T-helper 22 cell (primary cell): ENCODE measurements at places on chromosomes 13 and 19.
A peak's percentile ranks its signal among the peaks of the same experiment; 100 is the strongest.

DNA sequence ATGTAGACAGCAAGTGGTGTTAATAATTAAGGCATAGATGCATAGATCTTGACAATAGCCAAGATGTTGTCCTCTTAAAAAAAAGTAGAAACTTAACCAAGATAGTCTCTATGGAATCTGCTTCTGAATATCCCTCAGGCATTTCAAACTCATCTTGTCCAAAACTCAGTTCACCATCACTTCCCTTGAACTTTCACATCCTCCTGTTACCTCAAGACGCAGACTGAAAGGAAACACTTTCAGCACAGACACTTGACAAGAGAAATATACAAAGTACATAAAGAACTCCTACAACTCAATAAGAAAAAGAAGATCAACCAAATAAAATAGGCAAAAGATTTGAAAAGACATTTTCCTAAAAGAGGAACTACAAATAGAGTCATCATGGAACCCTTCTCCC is 451.1 kb downstream of the FOXO1 start:
- no peak for DNase-seq

DNA sequence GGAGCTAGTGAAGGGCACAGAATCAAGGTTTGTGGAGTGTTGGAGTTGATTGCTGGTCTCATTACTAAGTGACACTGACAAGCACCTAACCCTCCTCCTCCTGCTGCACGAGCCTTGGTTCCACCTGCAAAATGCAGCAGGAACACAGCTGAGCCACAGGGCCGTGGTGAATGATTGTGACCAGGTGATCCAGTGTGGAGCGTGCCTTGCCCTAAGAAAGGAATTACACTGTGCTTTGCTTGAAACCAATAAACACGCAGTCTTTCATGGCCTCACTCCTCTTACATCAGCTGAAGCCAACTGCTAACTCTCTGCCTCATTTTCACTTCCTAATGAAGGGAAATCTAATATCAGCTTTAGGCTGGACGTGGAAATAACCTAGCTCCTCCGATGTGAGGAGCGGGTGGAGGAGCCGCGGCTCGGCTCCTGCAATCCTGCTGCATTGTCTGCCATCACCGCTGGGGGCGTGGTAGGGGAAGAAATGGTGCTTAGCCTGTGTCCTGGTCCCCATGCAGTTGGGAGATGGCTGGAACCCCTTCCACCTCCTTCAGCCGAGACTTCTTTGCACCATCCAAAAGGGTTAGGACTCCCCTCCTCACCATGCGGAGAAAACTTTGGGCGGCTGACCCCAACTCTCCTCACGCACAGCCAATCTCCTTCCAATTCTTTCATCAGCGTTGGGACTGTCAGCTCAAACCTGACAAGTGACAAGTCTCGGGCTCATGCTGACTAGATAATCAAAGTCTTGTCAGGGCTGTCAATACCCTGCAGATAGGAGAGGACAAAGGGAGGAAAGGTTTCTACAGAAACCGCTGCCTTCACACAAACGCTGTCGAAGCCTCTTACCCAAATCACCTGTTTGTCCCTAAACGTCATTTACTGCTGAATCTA is 427.9 kb downstream of the ZNF536 start:
- DNase-seq = no peak

GRCh38 chr19:49391581-49392399 is 3.7 kb downstream of the KASH5 start:
- DNase-seq = peak; percentile 55

- DNase-seq = no peak
Measured at GRCh38 chr19:45049073-45049736, 10.4 kb downstream of the CLASRP start.

- peak; percentile 36 for DNase-seq
Measured at GRCh38 chr19:7917267-7918061, 2.7 kb upstream of the SNAPC2 start.

GRCh38 chr19:56712611-56713276 is 41.2 kb upstream of the ZNF835 start:
- no peak for DNase-seq

DNA sequence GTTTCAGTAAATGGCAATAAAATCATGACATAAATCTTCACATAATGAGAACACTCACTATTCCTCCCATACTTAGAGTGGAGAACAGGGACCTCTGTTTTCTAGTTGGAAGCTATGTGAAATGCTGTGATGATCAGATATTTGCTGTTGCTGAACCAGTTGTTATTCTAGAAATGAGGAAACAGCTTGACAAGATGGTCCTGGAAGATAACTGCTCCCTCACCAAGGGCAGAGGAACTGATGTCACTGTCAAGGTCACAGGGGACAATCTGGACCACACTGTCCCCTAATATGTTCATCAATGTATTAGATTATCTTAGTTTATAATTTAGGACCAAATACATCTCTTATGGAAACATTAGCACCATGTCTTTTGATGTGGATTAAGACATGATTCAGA is 1173.3 kb downstream of the PCDH17 start:
- DNase-seq = no peak

- no peak for DNase-seq
Measured at GRCh38 chr19:17337675-17338432, 501 bp downstream of the GTPBP3 start.

DNA sequence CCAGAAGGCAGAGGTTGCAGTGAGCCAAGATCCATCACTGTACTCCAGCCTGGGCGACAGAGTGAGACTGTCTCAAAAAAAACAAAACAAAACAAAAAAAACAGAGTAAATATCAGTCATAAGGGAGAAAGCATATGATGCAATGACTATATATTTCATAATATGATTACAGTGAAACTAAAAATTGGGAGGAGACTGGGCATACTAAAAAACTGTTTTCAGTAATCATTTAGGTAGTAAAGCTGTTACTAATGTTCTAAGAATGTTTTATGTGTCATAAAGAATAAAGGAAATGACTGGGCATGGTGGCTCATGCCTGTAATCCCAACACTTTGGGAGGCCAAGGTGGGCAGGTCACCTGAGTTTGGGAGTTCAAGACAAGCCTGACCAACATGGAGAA is 15.9 kb downstream of the ZNF573 start:
- no peak for DNase-seq

GRCh38 chr13:97310809-97311436 is 88.8 kb downstream of the MBNL2 start:
- DNase-seq = no peak

DNA sequence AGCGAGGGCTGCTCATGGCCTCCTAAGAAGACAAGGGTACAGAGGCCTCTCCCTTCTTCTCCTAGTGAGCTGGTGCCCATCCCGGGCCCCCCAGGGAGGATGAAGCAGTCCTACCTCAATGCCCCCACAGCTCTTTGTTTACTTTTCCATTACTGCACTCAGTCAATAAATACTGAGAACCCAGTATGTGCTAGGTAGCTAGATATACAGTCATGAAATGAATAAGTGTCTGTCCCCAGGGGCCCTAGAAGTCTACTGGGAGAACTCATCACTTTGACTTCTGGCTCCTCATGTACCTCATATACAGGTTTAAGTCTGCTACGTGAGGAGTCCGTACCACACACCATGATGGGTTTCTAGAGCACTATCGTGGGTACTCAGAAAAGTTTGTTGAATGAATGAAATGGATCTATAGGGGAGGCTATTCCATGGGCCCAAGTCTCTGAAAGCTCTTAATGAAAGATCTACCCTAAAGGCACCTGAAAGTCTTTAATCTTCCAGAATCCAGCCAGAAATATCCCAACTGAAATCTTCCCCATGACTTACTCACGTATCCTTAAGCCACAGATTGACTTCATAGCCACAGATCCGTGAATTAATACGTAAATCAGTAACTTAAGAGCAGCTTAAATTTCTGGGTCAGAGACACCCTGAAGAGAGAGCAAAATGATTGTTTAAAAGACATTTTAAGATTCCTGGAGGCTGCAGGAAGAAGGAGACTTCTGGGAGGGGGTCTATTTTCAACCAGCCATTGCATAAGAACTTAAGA is 51.6 kb upstream of the POMP start:
- no peak for DNase-seq

DNA sequence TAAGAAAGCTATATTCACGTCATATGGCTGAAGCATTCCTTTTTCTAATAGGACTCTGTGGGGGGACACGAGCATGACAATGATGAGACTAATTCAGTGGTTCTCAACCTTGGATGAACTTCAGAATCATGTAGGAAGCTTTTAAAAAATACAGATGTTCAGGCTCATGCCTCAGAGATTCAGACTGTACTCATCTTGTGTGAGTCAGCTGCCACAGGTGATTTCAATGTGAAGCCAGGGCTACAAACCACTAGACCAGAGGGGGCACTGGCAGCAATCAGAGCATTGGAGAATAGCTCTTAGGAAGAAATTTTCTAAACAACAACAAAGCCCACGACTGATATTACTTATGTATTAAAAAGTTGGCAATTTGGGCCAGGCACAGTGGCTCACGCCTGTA is 91.7 kb downstream of the SERP2 start:
- no peak for DNase-seq

GRCh38 chr19:19068659-19069654 is 5.2 kb downstream of the SLC25A42 start:
- no peak for DNase-seq

GRCh38 chr19:4199699-4200293 is 17.3 kb downstream of the ANKRD24 start:
- no peak for DNase-seq

- DNase-seq = no peak
Measured at GRCh38 chr13:80382576-80382975, 41.6 kb upstream of the SPRY2 start.

- no peak for DNase-seq
Measured at GRCh38 chr19:37635076-37636056, 19.9 kb downstream of the ZFP30 start.

DNA sequence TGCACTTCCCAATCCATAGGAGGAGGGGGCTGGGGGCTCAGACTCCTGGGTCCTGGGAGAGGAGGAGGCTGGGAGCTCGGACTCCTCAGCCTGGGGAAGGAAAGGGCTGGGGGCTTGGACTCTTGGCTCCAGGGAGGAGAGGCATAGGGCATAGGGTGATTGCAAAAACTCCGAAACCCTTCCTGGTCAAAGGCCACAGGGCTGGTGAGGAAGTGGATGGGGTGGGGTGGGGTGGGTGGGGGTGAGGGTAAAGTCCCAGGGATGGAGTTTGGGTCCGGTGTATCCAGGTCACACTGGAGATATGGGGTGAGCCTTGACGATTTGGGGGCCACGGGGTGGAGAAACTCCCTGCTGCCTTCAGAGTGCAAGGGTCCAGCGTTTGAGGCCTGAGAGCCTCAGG is 2.8 kb downstream of the MYH14 start:
- no peak for DNase-seq

- DNase-seq = no peak
Measured at GRCh38 chr13:99270518-99270917, 12.3 kb upstream of the GPR18 start.

DNA sequence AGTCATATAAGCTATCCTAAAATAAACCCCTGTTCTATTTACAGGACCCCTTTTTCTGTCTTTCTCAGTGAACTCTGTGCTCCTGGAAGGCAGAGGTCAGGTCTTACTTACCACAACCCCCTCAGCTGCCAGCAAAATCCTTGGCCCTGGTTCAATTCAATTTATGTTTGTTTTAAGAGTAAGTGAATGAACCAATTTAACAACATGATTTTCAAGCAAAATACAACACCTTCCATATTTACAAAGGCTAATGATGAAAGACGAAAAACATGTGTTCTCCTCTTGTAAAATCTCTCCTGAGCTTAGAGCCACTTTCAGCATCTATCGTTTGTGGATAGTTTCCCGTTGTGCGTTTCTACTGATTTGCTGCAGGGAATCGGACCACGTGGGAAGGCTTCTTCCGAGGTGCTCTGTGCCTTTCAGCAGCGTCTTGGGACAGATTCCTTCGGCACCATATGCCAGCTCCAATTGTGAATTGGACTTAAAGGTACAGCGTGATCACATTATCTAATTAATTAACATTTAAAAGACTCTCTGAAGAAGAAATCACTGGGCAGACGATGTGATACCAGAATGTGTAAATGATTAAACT is 411.7 kb downstream of the IRS2 start:
- no peak for DNase-seq

GRCh38 chr19:33705090-33705847 is 83.5 kb downstream of the CHST8 start:
- DNase-seq = no peak

- peak; percentile 46 for DNase-seq
Measured at GRCh38 chr19:35742121-35742724, at the start of gene IGFLR1. Gene IGFLR1 (minus strand): TSS chr19:35742452. CDS start chr19:35741180, 1,272 bp downstream.

GRCh38 chr19:8056533-8056932 is 4.0 kb downstream of the CCL25 start:
- no peak for DNase-seq

- DNase-seq = no peak
Measured at GRCh38 chr13:113137691-113138298, 15.2 kb downstream of the F10 start.

- no peak for DNase-seq
Measured at GRCh38 chr13:99361197-99361596, 54.0 kb upstream of the GPR183 start.

GRCh38 chr19:5988517-5989387 is 10.8 kb upstream of the RANBP3 start:
- no peak for DNase-seq

GRCh38 chr13:43661161-43661830 is 125.5 kb downstream of the ENOX1 start:
- no peak for DNase-seq

DNA sequence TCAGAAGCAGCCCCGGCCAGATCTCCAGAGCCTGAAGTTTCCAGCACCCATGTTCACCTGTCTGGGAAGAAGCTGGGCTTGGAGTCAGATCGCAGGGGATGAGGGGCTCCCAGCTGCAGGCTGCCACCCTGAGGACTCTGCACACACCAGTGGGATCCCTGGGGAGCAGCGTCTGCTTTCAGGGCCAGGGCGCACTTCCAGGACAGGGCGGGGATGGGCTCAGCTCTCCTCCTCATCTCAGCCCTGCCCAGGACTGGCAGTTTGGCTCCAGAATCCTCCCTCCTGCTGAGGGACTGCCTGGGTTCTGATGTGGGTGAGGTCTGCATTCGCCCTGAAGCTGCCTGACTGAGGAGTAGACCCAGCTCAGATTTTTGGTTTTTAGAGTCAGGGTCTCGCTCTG is 3.5 kb downstream of the SLC7A9 start:
- DNase-seq = no peak

DNA sequence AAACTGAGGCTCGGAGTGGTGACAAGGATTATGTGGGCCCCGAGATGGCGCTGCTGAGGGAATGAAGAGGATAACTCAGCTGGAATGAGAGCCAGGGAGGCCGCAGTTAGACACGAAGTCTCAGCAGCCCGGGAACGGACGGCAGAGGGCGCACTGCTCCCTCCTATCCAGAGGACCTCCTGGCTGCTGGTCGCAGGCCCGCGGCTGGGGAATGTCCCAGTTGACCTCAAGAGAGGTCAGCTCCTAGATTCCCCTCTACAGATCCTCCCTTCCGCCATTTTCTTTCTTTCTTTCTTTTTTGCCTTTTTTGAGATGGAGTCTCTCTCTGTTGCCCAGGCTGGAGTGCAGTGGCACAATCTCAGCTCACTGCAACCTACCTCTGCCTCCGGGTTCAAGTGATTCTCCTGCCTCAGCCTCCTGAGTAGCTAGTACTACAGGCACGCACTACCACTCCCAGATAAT is 24.1 kb upstream of the ASPDH start:
- DNase-seq = peak; percentile 18
